ENCODE measurements at places on chromosomes 5 and 9. TPM values are rescaled to one million over a fixed set of nuclear protein-coding genes. Genes with fewer than 3 reads are reported as not detected.
A peak's percentile ranks its signal among the peaks of the same experiment; 100 is the strongest.

GRCh38 chr9:36479101-36479500, 79.0 kb upstream of the RNF38 start:
- H3K4me3 ChIP-seq, result no peak overlapping the region
- peak overlapping the region; percentile 38 for H3K27ac ChIP-seq
- H3K36me3 ChIP-seq, result no peaks in the 10 kb centered on the region
- DNase-seq, result no peak
- H3K27me3 ChIP-seq, result no peaks in the 10 kb centered on the region
- H3K4me1 ChIP-seq, result peaks cover 44% of the 10 kb centered on the region

The BTNL3 gene
- not detected for total RNA-seq

GRCh38 chr5:67910546-67910945, 305.0 kb upstream of the PIK3R1 start:
- DNase-seq, result no peak
- no peaks in the 10 kb centered on the region for H3K4me1 ChIP-seq
- H3K27me3 ChIP-seq, result no peaks in the 10 kb centered on the region
- H3K36me3 ChIP-seq, result no peaks in the 10 kb centered on the region
- no peak overlapping the region for H3K4me3 ChIP-seq
- no peak overlapping the region for H3K27ac ChIP-seq

DNA sequence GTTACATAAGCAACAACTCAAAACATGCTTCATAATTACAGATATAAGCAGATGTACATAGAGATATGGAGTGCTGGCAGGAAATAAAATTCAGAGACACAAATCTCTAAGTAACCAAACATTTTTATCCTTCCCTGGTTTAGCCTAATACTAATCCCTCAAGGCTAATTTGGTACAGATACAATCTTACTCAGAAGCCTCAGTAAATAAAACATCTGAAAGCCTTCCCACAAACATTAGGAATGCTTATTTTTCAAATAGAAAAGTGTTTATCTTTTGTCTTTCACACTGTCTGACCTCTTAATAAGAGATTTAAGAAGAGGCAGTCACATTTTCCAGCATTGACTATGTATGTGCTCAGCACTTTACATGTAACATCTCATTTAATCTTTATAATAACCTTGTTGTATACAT, 399.4 kb downstream of the ARRDC3 start:
- peaks cover 2% of the 10 kb centered on the region for H3K27me3 ChIP-seq
- no peak overlapping the region for H3K4me3 ChIP-seq
- no peaks in the 10 kb centered on the region for H3K4me1 ChIP-seq
- no peak for DNase-seq

DNA sequence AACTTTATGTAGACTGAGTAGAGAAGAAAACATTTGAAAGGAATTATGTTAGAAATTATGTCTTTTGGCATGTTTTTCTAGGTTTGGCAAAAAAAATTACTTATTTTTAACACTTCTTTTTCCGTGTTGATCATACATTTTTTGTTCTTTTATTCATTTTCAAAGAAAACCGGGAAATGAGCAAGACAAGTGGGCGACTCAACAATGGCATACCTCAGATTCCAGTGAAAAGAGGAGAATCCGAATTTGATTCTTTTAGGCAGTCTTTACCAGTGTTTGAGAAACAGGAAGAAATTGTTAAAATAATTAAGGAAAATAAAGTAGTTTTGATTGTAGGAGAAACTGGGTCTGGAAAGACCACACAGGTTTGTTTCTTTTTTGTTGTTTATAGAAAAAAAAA, 12.9 kb downstream of the YTHDC2 start:
- DNase-seq, result no peak
- no peaks in the 10 kb centered on the region for H3K27me3 ChIP-seq
- no peak overlapping the region for H3K27ac ChIP-seq
- H3K4me3 ChIP-seq, result no peak overlapping the region
- H3K36me3 ChIP-seq, result peaks cover 26% of the 10 kb centered on the region
- H3K4me1 ChIP-seq, result peaks cover 40% of the 10 kb centered on the region

The NUDT12 gene
- 3.5 TPM for total RNA-seq

- H3K27ac ChIP-seq, result no peak overlapping the region
- H3K36me3 ChIP-seq, result no peaks in the 10 kb centered on the region
- no peaks in the 10 kb centered on the region for H3K4me1 ChIP-seq
- H3K27me3 ChIP-seq, result peaks cover 6% of the 10 kb centered on the region
These were observed 31.7 kb downstream of the NRG2 start for GRCh38 chr5:140011297-140011802.

- peaks cover 6% of the 10 kb centered on the region for H3K4me1 ChIP-seq
- peak overlapping the region; percentile 84 for H3K27ac ChIP-seq
- peak overlapping the region; percentile 40 for H3K4me3 ChIP-seq
- DNase-seq, result no peak
- H3K27me3 ChIP-seq, result no peaks in the 10 kb centered on the region
These were observed 72.3 kb upstream of the NIPAL4 start for GRCh38 chr5:157387683-157388093.

The MSMP gene
- total RNA-seq, result 1.7 TPM

DNA sequence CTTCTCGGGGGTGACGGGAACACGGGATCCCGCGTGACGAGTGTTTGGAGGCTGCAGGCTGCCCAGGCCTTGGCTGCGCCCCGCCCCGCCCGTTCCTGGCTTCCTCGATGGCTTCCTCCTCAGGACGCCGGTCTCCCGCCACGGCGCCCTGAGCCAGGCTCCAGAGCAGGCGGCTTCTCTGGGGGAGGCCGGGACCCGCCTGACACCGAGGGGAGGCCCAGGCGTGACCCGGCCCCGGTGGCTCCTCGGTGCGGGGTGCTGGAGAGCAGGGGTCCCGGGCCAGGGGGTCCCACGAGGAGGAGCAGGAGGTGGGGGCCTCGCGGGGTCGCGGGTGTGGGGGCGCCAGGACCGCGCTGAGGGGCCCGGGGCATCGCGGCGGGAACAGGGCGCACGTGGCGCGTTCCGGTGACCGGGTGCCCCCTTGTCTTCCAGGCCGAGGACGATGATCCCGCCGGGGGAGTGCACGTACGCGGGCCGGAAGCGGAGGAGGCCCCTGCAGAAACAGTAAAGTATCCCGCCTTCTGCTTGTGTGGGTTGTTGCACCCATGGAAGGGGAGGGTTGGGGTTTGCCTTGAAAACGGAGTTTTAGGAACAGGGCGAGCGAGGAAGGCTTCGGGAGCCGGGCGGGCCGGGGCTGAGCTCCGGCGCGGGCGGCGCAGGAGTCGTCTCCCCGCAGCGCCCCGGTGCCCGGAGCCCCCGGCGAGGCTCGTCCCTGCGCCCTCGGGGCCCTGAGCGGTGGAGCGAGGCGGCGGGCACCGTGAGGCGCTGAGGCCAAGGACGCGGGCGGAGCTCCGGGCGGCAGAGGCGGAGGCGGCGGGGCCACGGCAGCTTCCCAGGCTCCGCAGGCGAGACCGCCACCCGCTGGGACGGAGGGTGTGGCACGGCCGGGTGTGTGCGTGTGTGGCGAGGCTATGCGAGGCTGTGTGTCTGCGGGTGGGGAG, 22.2 kb downstream of the AHRR start:
- no peak overlapping the region for H3K27ac ChIP-seq
- H3K4me3 ChIP-seq, result peak overlapping the region; percentile 82
- no peak for DNase-seq
- H3K27me3 ChIP-seq, result no peaks in the 10 kb centered on the region

DNA sequence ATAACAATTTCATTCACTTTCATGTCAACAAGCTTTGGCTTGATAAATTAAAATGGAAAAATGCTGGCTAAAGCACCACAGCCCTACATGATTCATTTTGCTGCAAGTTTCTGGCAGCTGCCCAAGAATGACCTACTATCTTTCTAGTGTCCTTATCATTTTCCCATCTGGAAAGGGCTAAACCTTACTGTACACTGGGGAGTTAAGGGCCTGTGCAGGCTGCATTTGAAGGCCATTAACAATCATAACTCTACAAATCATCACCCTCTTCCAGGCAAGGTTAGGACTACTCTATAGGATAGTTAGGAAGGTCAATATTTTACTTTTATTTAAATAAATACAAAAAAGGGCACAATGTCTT, 579.7 kb upstream of the ZNF608 start:
- no peaks in the 10 kb centered on the region for H3K36me3 ChIP-seq
- no peak for DNase-seq
- H3K27ac ChIP-seq, result no peak overlapping the region
- H3K4me1 ChIP-seq, result no peaks in the 10 kb centered on the region
- no peaks in the 10 kb centered on the region for H3K27me3 ChIP-seq
